GM12891 (cell line): ENCODE measurements at places on chromosomes 4 and X.

- DNase-seq: no peak
Measured at GRCh38 chrX:125108921-125109320, 210.8 kb upstream of the TEX13C start.

DNA sequence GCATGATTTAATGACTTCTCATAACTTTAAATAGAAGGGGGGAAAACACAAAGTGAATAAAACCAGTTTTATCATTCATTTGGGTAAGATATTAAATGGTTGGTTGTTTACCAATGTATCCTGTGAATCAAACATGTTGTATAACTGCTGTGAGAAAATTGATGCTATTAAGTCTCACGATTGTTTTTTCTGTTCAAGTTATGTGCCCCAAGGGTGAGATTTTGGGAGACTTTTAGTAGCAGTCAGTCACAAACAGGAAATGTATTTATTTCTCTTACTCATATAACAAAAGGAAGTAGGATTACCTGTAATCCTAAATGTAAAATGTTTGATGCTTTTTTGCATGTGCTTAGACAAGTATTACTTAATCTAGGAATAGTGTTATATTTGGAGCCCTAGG, 39.2 kb downstream of the MTHFD2L start:
- no peak for DNase-seq

DNA sequence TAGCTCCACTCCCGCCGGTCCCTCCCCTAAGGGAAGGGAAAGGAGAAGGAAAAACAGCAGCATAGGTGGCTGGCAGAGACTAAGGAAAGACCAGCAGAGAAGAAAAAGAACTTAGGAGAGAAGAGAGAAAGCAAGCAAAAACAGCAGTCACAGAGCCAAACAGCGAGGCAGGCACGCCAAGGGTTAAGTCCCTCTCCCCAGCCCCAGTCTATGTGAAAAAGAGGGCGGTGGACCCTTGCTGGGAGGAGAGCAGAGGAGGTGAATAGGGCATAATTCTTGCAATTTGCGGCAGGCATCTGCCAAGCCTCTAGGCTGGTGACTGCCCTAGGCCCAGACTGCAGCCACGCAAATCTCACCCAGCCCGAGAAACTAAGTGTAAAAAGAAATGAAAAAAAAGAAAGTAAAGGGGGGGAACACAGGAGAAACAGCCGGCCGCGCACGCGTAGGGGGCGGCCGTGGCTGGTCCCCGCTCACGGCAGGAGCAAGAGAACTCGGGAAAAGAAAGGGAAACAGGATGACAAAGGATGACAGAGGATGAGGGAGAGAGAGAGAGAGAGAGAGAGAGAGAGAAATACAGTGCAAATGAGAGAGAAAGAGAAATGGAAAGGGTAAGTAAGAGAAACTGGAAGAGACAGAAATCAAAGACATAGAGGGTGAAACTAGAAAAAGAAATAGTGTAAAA, 48.6 kb downstream of the MAGEA9 start:
- no peak for DNase-seq

- DNase-seq: no peak
Measured at GRCh38 chrX:153763298-153763932, 634 bp upstream of the PLXNB3 start.

DNA sequence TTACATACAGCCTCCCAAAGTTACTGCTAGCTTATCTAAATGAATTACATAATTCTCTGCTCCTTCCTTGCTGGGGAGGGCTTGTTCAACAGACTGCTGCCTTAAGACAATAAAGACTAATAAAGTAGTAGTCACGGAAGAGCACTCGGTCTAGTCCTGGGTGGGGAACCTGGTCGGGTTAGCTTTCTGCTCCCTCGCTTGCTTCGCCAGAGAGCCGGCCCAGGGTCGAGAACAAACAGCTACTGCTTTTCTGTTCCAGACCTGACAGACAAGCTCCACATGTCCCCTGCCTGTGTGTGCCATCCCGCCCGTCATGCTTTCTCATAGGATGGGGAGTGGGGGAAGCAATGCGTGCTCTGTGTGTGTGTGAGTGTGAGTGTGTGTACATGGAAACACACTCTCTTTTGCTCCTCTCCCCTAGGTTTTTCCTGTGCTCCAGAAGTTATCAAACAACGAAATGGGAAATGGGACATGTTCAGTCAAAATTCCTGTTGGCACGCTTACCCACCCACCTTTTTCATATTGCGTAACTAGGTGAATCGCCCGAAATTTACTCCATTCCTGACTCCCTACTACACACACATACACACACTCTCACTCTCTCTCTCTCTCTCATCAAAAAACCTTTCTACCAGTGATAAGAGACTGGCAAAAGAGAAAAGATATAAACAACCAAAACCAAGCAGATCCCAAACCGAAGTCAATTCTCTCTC, 1.3 kb downstream of the NPY1R start:
- no peak for DNase-seq

GRCh38 chrX:63720293-63720692, 64.7 kb downstream of the ARHGEF9 start:
- DNase-seq: no peak

DNA sequence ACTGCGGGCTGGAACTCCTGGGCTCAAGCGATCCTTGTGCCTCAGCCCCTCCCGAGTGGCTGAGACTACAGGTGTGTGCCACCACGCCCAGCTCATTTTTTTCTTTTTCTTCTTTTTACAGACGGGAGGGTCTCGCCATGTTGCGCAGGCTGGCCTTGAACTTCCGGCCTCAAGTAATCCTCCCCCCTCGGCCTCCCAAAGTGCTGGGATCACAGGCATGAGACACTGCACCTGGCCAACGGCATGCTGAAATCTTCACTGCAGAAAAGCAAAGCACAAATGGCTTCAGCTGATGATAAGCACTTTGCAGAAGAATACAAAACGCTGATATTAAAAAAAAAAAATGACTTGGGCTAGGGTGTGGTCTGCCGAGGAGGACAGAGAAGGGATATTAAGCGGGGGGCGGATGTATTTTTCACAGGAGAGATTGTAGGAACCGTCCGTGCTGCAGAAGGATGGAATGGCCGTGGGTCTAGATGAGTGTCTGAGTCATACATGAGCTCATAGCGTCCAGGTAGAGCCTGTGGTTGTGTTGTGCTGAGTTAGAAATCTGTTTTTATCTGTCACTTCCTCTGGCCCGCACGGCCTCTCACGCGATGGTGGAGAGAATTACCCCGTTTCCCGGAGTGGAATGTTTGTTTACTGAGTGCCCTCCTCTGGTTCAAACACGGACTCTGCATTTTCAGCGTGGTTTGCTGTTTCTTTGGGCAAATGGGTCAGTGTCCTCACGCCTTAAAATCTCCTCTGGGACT, 8.5 kb upstream of the AKAP17A start:
- DNase-seq: no peak

- DNase-seq: no peak
Measured at GRCh38 chrX:24208496-24209240, 59.1 kb downstream of the ZFX start.

- DNase-seq: no peak
Measured at GRCh38 chr4:183392377-183392776, 52.1 kb upstream of the CDKN2AIP start.

GRCh38 chr4:159046683-159047082, 56.2 kb upstream of the RAPGEF2 start:
- no peak for DNase-seq

DNA sequence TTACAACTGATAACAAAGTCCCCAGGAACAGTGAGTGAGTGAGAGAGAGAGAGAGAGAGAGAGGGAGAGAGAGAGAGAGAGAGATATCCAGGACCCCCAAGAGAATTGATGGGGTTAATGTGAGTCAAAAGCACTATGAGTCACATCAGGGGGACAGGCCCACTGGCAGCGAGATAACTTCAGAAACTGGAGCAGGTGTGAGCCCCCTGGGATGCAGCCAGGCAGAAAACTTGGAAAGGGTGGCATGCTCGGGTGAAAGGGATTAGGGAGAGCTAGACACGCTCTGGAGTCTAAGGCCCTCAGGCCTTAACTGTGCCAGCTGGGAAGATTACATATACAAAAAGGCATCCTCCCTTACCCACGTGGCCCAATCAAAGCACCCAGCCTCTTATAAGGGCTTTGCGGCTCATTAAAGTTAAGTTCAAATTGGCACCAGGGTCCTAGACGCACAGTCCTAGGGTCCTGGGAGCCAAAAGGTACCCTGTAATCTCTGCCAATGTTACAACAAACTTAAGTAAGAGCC, 841 bp downstream of the ACOT9 start:
- no peak for DNase-seq
